Effector memory CD4-positive, alpha-beta T cell (primary cell): ENCODE measurements at places on chromosomes 2 and 18.
A peak's percentile ranks its signal among the peaks of the same experiment; 100 is the strongest.

- no peak for DNase-seq
Observed at GRCh38 chr18:37362158-37362890, 203.3 kb downstream of the CELF4 start.

GRCh38 chr2:71620851-71621251, 167.5 kb downstream of the DYSF start:
- DNase-seq: no peak

- no peak for DNase-seq
Observed at GRCh38 chr2:112758711-112759110, 5.7 kb downstream of the CKAP2L start.

GRCh38 chr18:24499814-24500213, 39.4 kb downstream of the HRH4 start:
- no peak for DNase-seq

DNA sequence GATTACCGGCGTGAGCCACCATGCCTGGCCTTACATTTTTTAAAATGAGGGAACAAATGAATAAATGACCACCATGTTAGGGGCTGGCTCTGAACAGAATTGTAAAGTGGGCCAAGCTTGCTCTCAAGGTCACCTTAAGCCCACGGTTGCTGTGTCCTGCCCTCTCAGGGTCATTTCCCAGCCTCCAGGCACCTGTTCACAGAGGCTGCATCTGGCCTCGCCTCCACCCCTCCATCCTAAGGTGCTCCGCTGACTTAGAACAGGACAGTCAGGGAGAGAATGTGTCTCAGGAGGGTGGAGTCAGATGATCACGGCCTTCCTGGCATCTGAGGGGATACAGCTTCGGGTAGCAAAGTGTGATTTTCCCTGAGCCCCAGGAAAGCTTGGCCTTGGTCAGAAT, 7.3 kb downstream of the SFTPB start:
- no peak for DNase-seq

- no peak for DNase-seq
Observed at GRCh38 chr2:8453904-8454302, 228.0 kb upstream of the ID2 start.

- no peak for DNase-seq
Observed at GRCh38 chr2:126645211-126645618, 10.7 kb upstream of the GYPC start.

DNA sequence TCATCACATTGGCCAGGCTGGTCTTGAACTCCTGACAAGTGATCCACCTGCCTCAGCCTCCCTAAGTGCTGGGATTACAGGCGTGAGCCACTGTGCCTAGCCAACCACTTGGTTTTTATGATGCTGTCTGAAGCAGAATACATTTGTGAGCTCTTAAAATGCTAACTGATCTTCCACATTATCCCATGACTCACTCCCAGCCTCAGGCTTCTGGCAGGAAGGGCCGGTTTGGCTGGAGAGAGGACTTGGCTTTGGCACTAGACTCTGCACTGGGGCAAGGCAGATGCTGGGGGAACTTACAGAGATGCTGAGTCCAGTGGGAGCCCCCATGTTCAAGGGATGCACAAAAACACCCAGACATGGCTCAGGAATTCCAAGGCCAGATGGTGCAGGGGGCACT, 40.5 kb upstream of the SH3BP4 start:
- DNase-seq: no peak

DNA sequence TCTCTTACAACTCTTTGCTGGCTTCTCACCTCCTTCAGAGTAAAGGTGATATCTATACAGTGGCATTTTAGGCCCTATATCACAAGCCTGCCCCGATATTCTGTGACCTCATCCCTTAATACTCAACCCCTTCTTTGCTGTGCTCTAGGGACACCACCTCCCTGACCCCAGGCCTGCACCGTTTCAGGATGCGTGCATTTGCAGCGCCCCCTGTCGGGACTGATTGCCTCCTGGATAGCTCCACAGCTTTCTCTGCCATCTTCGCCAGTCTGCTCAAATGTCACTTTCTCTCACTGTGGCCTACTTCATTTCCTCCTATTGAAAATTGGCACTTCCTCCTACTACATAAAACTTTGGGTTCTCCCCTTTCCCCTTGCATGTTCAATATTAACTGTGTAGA, 289.6 kb downstream of the SOCS6 start:
- no peak for DNase-seq

DNA sequence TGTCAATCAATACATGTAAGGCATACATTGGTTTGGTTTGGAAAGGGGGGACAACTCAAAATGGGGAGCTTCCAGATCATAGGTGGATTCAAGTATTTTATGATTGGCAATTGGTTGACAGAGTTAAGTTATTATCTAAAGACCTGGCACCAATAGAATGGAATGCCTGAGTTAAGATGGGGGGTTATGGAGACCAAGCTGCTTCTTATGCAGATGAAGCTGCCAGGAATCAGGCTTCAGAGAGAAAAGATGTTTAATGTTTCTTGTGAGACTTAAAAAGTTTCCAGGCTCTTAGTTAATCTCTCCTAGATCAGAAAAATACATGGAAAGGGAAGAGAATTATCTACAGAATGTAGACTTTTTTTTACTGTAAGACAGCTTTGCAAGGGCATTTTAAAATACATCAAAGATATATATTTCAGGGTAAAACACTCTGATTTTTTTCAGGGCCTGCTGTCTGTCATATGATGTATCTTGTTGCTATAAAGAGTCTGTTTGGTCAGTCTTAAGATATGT, 1343.2 kb upstream of the LRRTM1 start:
- no peak for DNase-seq

DNA sequence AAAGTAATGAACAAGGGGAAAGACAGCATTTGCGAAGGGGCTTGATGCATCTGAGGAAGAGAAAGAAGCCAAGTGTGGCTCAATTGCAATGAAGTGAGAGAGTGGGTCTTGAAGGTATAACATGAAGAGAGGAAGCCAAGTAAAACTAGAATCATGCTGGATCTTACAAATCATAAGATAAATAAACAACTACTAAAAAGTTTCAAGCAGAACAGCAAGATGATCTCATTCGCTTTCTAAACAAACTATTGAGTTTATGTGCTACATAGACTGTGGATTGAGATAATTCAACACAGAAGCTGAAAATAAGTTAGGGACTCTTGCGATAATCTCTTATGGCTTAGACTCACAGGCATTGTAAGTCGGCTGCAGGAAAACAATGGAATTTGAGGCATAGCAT, 1310.5 kb upstream of the NRXN1 start:
- DNase-seq: no peak

- no peak for DNase-seq
Observed at GRCh38 chr2:230658577-230658876, 54.1 kb upstream of the CAB39 start.

DNA sequence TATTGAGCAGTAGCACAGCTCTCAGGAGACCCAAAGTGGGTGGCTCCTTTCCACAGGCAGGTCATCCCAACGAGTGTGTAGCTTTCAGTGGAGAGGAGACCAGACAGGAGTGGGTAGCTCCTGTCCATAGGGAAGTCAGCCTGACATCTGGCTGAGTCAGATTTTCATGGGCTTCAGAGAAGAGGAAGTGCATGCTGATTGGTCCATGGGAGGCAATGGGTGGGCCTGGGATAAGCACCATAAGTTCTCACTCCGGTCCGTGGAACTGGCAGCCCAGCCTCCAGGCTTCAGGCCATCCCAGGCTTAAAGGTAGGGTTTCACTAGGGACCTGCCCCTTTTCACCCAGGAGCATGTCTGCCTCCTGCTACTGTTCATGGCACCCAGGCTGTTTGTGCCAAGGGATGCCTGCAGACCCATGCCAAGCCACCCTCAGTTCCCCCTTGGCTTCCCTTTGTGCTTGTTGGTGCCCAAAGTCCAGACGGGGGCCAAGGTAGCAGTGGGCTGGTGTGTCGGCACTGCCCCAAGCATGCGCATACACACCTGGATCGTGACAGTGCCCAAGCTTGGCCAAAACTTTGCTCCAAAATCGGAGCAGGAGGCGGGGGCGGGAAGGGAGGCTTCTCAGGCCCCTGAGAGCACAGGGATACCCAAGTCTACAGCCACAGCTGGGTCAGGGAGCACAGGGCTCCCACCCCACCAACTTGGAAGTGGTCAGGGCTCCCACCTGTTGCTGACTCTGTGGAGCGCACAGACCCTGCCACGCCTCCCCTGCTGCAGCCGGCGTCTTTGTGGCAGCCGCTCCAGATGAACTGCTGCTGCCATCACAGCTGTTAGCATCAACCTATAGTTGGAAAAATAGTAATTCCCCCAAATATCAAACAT, 26.4 kb downstream of the MARCHF7 start:
- no peak for DNase-seq

DNA sequence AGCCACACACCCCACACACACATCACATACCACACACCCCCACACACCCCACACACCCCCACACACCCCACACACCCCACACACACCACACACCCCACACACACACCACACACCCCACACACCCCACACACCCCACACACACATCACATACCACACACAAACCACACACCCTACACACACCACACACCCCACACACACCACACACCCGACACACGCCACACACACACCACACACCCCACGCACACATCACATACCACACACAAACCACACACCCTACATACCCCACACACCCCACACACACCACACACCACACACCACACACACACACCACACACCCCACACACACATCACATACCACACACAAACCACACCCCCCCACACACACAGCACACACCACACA, 22.4 kb downstream of the TWIST2 start:
- DNase-seq: no peak

GRCh38 chr2:196234672-196235071, 63.3 kb upstream of the STK17B start:
- peak; percentile 40 for DNase-seq

DNA sequence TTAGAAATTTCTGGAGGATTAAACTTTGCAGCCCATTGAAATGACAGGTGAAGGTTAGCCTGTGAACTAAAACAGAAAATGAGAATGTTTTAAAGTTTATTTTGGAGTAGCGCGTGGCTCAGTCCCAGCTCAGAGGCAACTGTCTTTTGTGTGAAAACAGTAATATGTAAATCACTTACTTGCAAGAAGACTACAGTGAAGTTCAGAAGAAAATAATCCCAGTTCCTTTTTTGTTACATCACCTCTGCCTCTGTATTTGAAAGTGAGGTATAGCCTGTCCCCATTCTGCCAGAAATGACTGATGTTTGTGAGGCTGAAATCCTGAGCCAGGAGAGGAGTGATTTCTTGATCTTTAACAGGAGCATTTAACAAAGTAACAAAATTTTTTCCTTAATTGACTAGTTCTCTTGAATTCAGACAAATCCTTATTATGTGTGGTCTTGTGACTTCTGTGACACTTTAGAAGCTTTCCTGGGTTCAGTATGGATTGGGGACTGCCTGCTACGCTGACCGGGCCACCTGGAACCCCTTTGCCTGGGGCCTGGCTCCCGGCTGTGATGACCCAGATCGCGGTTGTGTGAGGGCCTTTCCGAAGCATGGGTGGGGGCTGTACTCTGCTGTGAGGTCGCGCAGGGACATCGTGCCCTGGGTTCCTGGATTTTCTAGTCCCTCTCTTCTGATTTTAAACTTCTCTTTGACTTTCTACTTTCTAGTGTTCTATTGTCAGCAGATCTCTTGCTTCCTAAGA, 24.3 kb downstream of the TRAPPC12 start:
- DNase-seq: no peak

DNA sequence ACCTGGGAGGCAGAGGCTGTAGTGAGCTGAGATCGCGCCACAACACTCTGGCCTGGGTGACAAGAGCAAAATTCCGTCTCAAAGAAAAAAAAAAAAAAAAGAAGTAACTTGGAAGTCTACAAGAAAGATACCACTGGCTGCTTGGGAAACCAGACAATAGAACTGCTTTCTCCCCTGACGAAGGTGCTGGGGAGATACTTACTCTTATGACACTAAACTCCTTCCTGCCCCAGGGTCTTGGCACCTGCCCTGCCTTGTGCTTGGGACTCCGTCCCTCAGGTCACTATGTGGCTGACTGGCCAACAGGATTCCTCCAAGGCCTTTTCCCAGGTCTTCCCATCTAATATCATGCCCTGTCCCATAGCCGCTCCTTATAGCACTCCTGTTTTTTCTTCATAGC, 30.7 kb downstream of the INPP5D start:
- no peak for DNase-seq

- no peak for DNase-seq
Observed at GRCh38 chr18:39172695-39173421, 1607.3 kb upstream of the CELF4 start.

GRCh38 chr18:23038712-23039111, 96.6 kb upstream of the CABLES1 start:
- no peak for DNase-seq

DNA sequence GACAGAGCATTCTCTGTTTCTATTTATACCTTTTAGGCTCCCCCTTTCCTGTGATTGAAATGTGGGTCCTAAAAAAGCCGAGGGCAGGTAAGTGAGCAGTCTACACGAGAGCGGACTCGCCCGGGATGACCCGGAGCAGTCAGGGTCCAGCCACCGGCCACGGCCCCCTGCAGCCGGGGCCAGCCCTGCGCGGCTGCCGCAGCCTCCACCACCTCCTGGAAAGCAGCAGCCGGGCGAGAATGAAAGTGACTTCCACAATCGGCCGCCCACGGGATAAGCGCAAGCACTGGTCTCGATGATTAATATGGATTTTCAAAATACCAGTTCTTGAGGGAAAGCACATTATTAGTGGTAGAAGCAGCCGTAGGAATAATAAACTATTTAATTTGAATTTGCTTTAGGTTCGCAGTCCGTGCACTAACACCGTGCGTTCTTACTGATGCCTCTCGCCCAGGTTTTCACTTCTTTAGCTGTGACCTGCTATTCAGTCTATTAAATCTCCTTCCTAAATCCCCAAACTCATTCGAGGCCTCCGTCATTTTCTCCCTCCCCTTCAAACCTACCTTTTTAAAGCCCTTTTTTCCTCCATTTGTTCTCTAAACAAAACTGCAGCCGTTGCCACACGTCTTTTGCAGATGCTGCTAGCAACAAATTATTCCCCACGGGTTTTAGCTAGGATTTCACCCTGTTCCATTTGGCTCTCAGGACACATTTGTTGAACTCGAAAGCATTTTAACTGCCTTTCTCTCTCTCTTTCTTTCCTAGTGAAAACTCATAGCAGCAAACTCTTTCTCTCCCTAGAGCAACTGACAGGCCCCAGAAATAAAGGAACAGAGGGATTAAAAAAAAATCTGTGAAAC, 1015.1 kb upstream of the PIK3C3 start:
- no peak for DNase-seq

GRCh38 chr2:127735044-127735443, 33.7 kb downstream of the SFT2D3 start:
- no peak for DNase-seq
